ENCODE measurements at places on chromosomes 11 and 22.

DNA sequence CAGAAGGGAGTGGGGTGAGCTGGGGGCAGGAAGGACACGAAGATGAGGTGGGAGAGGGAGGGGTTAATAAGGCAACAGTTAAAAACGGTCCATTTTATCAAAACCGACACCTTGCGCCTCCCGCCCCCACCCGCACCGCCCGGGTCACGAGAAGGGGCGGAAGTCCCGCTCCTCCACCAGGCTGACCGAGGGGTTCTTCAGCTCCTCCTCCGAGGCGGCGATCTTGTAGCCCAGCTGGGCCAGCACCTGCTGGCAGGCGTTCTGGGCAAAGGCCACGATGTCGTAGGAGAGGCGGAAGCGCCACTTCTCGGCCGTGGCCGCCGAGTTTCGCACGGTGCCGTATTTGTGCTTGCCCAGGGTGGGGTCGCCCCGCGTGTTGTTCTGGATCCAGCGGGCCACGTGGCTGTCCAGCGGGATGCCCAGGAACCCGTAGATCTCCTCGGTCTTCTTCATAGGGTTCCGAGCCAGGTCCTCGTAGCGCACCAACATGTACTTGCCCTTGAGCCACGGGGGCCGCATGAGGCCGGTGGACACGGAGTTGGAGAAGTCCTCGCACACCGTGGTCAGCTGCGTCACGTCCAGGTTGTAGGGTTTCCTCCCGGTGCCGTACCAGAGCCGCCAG lies 15.8 kb downstream of the CHST1 start:
- no peak for DNase-seq

DNA sequence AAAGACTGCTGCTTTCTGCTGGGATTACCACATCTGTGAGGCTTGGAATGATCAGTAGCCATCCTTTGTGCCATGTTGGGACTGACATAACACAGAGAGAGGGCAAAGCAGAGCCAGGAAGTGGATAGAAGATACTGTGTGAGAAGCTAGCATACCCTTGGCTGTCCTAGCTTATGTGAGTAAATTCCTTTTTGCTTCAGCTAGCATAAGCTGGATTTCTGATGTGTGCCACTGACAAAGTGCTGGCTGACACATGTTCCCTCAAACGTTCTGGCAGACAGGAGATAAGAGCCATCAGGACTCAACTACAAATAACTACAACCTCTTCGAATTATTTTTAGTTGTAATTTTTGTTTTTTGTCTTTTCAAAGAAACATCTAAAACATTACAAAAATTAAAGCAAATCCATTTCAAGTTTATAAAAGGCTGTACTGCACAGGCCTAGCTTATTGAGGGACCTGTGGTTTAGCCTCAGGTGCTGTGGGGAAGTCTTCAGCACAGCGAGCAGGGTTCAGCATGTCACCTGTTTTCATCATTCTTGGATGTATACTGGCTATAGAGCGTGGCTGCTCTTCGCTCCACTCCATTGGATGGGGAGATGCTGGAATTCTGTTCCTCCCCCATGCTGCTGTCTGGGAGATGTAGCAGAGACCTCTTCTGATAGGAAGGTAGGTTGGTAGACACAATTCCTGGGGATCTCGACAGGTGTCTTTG lies 120.9 kb downstream of the SWAP70 start:
- DNase-seq = no peak

GRCh38 chr11:95360377-95361075 lies 129.5 kb upstream of the SESN3 start:
- DNase-seq = no peak

GRCh38 chr22:17115945-17116565 lies 5.1 kb downstream of the TMEM121B start:
- DNase-seq = no peak

DNA sequence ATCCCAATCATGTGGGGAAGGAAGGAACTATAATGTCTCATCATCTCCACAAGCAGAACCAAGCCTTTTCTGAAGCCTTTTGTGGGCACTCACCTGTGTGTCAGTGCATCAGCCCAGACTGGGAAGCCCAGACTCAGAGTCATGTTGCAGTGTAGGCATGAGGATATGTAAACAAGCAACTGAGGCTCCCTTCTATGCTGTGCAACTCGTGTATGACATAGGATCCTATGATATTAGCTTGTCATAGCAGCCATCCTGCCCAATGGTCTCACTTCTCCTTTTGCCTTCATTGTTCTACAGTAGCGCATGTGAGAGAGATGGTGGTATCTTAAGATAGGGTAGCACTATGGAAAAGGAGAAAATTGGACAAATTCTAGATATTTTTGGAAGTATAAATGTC lies 103.4 kb upstream of the OLFML1 start:
- DNase-seq = no peak

- peak; percentile 45 for DNase-seq
Observed at GRCh38 chr22:17087498-17088131, 2.8 kb downstream of the IL17RA start.

DNA sequence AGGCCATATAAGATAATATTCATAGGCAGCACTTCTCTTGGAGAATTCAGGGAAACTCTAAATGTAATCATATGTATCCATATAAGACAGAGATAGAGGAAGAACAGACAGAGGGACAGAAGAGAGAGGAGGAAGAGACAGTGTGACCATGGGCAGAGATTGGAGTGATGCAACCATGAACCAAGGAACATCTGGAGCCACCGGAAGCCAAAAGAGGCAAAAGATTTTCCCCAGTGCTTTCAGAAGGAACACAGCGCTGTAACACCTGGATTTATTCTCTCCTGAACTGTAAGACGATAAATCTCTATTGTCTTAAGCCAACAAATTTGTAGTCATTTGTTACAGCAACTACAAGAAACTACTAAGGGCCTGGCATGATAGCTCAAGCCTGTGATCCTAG lies 57.7 kb downstream of the GAB2 start:
- no peak for DNase-seq

- DNase-seq = no peak
Observed at GRCh38 chr11:37643968-37644367, 1045.9 kb upstream of the RAG2 start.

GRCh38 chr11:28820296-28820989 lies 712.3 kb downstream of the METTL15 start:
- DNase-seq = no peak

DNA sequence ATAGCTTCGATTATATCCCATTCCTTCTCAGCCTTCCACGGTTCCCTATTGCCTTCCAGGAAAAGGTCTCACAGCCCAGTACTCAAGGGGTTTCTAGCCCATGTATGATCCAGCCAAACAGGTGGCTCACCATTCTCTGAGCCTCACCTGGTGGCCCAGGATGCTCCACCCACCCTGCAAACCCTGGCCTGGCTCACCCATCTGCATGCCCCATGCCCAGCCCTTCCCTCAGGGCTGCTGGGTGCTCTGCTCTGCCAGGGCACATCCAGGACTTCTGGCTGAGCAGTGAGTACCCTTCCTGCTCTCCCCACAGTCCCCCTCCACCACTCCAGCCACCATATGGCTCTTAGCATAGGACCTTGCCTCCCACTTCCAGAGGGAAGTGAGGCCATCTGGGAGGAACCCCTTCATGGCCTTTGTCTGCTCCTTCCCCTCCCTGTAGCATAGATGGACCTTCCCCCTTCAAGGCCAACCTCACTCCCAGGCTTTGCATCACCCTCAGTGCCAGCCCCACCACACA lies 5.8 kb upstream of the RCOR2 start:
- DNase-seq = no peak

DNA sequence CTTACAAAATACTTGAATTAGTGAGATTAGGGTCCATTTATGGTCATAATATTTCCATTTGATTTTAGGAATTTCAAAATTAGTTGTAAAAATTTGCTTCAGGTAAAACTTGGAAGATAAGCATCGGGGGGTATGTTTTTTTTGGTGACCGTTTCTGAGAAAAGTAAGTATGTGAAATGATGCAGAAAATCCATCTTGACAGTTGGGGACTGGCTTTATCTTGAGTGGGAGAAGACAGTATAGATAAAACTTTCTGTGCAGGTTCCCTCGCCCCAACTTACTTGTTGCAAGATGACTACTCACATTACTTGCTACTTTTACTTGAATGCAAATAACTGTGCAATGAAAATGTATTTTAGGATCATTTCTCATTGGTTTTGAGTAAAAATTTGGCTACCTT lies 49.5 kb downstream of the DNAJC24 start:
- no peak for DNase-seq

- no peak for DNase-seq
Observed at GRCh38 chr22:39122772-39123470, 25.9 kb downstream of the APOBEC3H start.

- no peak for DNase-seq
Observed at GRCh38 chr22:25029181-25029580, 76.7 kb downstream of the KIAA1671 start.

DNA sequence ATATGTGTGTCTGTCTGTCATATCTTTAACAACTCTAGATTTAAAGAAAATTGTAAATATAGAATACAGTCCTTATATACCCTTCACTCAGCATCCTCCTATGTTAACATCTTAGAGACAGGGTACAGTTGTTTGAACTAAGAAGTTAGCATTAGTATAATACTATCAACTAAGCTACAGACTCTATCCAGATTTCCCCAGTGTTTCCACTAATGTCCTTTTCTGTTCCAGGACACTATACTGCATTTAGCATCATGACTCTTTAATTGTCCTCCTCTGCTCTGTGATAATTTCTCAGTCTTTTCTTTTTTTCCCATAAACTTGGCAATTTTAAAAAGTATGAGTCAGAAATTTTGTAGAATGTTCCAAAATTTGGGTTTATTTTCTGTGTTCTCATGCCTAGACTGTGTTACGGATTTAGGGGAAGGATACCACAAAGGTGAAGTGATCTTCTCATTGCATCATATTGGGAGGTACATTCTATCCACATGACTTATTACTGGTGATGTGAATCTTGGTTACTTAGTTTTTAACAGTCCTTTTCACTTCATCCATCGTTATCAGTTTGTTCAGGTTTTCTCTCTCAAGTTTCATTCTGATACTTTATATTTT lies 168.4 kb downstream of the SBF2 start:
- no peak for DNase-seq

- DNase-seq = no peak
Observed at GRCh38 chr22:42621505-42622002, 6.9 kb upstream of the POLDIP3 start.

GRCh38 chr11:73271936-73272679 lies at the start of gene P2RY6:
P2RY6 (plus strand) TSS chr11:73272338; CDS start chr11:73296519, 24,181 bp downstream.
- no peak for DNase-seq

DNA sequence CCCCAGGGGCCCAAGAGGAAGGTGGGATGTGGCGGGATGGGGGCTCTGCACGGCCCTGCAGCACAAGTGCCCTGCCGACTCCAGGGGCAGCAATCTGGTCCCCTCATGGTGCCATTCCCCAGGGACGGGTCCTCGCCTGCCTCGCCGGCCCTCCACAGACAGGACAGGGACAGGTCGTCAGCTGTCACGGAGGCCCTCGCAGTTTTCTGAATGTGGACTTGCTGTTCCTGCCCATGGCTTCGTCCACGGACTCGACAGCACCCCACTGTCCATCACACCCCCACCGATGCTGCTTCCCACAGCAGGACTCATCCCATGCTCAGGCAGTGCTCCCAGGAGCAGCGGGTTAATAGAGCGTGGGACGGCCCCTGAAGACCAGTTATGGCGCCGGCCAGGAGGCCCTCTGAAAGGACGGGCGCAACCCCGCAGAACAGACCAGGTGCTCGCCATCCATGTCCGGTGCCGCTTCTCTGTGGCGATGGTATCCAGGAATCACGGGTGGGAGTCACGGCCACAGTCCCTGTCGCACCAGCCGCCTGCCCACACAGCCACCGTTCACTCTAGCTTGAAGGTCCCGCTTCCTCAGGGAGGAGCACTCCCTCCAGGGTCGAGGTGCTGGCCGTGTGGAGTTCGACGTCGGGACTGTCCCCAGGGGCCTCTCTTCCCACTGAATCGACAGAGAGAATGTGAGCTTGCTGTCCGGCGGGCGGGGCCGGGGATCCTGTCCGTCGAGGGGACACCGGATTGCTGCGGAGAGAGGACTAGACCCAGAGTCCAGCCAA lies 18.5 kb upstream of the MUC2 start:
- DNase-seq = no peak

- no peak for DNase-seq
Observed at GRCh38 chr11:113193016-113193415, 121.4 kb upstream of the TTC12 start.

- no peak for DNase-seq
Observed at GRCh38 chr22:31929167-31929930, 15.0 kb upstream of the YWHAH start.

DNA sequence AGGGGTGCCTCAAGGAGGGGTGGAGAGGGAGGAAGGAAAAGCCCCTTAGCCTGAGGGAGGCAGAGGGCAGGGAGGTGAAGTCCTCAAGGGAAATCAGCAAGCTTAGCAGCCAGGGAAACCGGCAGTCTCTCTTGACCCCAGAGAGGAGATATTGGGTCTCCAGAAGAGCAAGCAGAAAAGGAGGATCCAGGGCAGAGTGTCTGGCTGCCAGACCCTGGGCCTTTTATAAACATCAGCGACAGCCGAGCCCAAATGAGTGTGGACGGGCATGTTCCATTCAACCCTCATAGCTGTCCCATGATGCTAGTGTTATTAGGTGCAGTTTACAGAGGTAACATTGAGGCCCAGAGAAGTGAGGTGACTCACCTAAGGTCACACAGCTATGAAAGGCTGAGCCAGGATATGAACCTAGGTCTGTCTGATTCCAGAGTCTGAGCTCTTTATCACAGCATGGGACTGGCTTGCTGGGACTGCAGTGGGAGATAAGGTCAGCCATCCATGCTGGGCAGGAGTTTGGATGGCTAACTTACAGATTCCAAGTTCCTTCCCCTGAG lies 9.3 kb downstream of the PRDM11 start:
- DNase-seq = no peak

DNA sequence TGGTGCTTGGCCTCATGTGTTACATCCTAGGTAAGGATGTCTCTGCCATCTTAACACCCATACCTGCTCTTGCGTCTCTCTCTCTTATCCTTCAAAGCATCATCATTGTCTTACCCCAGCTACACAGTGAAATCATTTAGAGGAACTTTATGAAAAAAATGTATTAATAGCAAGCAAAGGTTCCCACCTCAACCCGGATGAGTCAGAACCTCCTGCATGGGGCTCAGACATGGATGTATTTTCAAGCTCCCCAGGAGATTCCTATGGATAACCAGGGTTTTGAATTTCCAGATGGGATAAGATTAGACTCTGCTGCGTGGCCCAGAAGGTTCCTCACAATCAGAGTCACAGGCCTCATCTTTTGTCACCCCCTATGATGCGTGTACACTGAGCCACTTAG lies 89.1 kb upstream of the NNMT start:
- DNase-seq = no peak

DNA sequence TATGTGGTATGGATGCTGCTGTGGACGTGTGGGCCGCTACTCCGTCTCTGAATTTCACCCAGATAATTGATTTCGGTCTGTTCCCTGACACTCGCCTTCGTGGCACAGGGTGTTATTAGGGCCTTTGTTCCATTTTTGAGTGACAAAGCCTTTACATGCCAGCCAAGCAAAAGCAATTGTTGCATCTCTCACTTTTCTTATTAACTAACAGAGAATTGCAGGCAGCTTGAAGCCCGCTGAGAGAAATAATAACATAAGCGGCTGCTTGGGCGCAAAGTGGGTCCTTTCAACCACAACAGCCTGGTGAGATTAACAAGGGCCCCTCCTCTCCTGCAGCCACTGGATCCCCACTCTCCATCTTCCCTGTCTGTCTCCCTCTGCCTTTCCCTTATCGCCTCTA lies 449.4 kb downstream of the NTM start:
- DNase-seq = no peak

Data from T-helper 22 cell (primary cell).